ENCODE measurements at places on chromosomes 2 and 18.

DNA sequence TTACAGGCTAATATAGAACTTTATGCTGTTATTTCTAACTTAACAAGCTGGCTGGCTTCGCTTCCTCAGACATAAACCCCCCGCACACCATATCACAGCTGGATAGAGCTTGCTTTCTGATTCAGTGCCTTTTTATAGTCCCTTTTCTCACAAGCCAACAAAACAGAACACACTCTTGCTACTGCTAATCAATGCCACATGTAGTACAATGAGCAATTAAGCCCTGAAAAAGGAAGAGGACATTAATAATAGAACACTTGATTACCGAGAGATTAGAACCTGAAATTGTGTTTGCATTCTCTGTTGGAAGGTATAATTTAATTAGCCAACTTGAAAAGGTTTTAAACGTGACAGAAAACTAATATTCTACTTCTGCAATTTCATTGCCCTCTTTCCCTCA is 267.7 kb upstream of the CYRIA start:
- DNase-seq = no peak

- no peak for DNase-seq
Measured at GRCh38 chr2:43333101-43333655, 106.8 kb upstream of the ZFP36L2 start.

DNA sequence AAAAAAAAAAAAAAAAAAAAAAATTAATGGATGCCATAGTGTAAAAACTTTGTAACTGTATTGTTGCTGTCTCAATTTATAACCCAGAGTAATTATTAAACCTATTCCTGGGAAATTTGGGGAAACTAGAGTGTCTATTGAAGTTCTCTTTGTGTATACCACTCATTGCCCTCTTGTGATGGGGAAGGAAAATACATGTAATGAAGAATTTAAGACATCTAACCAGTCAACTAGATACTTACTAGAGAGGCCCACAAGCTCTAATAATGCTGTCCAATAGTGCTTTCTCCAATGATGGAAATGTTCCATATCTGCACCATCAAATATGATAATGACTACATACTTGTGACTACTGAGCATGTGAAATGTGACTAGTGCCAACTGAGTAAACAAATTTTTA is 168.5 kb upstream of the SLC39A10 start:
- no peak for DNase-seq

- peak; percentile 4 for DNase-seq
Measured at GRCh38 chr18:9530226-9531009, 55.1 kb downstream of the RALBP1 start.

DNA sequence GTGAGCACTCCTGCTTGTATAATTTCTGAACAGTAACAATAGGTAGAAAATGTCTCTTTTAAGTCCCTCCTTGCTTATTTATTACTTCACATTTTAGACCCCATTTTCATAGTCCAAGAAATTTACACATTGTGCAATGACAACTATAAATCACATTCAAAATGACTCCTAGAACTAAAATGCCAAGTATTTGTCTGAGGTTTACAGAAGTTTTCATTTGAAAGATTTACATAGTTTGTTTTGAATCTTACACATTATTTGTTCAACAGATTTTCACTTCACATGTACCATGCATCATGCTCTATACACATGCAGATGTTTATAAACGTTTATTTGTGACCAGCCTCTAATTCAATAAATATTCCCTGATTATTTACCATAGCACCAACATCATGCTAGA is 15.7 kb upstream of the TRIB2 start:
- DNase-seq = no peak

DNA sequence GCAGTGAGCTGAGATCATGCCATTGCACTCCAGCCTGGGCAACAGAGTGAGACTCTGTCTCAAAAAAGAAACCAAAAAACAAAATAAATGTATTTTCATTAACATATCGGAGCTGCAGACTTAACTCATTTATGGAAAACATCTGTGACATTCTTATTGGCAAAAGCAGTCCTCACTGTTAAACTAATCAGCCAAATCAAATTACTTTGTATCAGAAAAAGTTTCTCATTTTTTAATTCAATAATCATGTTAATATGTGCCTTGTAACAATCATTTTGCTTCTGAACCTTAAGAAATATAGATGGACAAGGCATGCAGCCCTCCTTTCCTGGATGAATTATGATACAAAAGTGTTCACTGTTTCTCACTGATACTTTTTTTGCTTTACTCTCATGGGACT is 18.0 kb upstream of the TP53I3 start:
- no peak for DNase-seq

DNA sequence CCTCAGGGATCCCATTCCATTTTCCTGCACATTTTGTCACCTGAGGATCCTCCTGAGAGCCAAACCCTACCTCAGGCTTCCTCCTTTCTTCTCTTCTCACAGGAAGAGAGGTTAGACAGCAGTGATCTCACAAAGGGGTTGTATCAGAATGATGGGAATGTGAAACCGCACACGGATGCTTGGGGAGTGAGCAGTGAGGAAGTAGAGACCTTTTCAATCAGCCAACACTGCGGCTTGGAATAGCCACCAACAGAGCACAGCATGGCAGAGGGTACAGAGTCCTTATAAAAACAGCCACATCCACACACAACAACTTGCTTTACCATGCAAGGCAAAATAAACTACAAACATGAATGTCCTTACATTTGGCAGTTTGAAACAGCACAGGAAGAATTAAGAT is 8.7 kb downstream of the TMEM182 start:
- no peak for DNase-seq

DNA sequence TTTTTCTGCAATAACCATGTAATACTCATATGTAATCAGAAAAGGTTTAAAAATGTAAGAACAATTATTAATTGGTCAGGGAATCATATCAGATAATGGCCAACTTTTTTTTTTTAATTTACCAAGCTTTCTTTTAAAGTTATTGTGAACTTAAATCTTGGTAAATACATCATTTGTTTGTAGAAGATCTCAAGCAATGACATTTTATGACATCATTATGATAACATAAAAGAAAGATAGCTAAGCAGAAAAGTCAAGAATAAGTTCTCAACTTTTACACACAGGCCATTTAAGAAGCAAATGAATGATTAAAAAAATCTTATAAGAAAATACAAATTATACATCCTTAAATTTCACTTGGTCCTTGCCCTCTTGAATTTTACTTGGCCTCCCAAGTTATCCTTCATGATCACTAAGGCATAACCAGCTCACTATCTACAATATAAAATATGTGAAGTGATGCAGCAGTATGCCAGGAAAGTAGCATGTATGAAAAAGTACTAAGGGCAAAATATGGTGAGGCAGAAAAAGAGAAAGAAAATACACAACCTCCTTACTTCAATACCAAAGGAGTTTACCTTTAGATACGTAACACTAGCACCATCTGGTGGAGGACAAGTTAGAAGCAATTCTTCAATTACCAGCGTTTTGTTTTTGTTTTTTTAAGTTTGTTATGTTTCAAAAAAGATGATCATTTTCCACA is 116.6 kb downstream of the SRBD1 start:
- DNase-seq = peak; percentile 32

GRCh38 chr2:40373111-40373510 is 78.8 kb downstream of the SLC8A1 start:
- DNase-seq = no peak

DNA sequence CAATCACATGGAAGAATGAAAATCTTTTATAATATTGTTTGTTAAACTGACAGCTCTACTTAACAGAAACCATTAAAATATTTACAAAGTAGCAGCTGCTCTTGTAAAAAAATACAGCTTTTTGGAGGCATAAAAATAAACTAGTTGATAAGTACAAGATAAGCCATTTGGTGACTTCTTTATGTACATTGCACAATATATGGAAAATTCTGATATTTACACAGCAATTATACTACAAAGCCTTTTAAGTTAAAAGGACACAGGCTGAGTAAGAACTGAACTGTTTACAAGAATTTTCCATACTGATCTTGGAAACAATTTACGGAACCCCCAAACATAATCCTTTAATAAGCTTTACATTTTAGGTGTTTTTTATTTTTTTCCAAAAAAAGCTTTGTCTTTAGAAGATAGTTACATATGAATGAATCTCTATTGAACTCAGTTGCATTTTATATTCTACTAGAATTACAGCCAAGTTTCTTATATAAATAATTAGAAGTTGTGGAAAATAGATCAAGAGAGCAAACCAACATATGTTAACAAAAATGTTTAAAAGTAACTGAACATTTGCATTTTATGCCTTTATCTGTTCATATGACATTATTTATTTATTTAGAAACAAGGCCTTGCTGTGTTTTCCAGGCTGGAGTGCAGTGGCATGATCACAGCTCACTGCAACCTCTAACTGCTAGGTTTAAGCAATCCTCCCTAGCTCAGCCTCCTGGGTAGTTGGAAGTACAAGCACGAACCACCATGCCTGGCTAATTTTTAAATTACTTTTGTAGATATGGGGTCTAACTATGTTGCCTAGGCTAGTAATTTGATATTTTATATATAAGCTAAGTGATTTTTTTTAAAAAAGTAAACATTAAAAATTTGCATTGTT is 142.5 kb downstream of the OTX1 start:
- no peak for DNase-seq

DNA sequence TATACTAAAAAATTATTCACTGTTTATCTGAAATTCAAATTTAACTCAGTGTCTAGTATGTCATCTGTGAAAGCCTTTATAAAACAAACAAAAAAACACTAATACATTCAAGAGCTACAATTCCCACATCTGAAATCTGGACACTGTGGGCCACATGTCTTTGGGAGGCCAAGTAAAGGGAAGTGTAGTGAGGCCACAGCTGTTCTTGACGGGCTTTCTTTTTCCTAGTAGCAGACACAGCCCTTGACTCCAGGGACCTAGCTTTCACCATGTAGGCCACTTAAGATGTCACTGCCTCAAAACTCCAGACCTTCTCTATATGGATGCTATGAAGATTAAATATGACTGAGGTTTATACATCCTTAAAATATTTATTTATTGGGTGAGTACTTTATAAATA is 91.1 kb downstream of the RBMS1 start:
- DNase-seq = no peak

- peak; percentile 8 for DNase-seq
Measured at GRCh38 chr2:137947728-137948336, 16.4 kb upstream of the HNMT start.

DNA sequence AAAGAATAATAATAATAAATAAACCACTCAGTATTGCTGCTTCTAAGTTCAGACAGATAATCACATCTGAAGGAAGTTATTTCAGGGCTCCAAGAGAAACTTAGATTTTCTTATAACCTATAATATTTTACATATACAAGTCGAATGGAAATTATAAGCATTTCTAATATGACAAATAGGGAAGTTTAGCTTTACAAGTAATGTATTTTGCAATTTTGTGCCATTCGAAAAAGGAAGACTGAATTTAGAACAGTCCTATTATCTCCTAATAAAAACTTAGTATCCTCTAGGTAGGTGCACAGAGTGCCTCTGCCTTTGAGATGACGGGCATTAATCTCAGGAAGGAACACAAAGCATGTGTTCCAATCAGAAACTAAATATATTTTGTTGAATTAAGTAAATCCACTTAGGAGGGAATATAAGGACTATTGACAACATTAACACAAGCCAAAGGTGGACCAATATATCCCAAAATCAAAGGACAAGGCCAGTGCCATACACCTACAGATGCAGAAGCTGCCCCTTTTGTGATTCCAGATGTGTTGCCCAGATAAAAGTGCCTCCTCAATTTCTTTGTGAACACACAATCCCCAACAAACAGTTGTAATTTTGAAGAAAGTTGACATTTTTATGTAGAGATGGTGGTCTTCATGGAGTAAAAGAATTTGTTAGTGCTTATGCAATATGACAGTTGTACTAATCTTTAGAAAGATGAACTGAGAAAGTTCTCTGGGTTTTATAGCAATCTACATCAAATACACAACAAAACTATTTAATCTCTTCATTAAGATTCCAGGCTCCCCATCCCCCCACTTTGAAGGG is 36.6 kb downstream of the PTCD3 start:
- no peak for DNase-seq

- DNase-seq = no peak
Measured at GRCh38 chr18:48756511-48757226, 194.1 kb downstream of the SMAD7 start.

- no peak for DNase-seq
Measured at GRCh38 chr18:58156516-58156915, 112.5 kb downstream of the NEDD4L start.

- no peak for DNase-seq
Measured at GRCh38 chr2:180607514-180608049, 372.8 kb upstream of the UBE2E3 start.

GRCh38 chr2:66441581-66442320 is 6.8 kb downstream of the MEIS1 start:
- no peak for DNase-seq

- DNase-seq = no peak
Measured at GRCh38 chr18:7146067-7146466, 28.5 kb upstream of the LAMA1 start.

- no peak for DNase-seq
Measured at GRCh38 chr2:8296306-8296705, 385.6 kb upstream of the ID2 start.

DNA sequence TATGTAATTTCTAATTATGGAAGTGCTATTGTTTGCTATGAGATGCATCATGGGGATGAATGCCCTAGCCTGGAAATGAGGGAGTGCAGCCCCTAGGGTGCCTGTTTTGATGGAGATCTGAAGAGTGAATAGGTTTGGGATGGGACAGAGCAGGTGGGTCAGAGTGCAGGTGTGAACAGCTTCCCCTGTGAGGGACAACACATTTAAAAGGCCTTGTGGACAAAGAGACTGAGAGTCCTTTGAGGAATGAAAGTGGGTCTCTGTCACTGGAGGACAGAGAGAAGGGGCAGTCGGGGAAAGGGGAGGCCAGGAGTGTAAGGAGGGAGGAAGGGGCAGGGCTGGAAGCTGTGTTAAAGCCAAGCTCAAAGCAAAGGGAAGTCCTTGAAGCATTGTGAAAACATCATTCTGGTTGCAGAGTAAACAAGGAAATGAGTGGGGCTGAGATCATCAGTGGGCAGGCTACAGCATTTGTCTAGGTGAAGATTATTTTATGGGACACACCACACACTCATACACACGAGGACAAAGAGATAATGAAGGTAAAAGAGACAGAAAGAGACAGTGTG is 877.6 kb downstream of the SLC4A3 start:
- no peak for DNase-seq

- no peak for DNase-seq
Measured at GRCh38 chr18:74146756-74147155, 878 bp downstream of the FBXO15 start.

DNA sequence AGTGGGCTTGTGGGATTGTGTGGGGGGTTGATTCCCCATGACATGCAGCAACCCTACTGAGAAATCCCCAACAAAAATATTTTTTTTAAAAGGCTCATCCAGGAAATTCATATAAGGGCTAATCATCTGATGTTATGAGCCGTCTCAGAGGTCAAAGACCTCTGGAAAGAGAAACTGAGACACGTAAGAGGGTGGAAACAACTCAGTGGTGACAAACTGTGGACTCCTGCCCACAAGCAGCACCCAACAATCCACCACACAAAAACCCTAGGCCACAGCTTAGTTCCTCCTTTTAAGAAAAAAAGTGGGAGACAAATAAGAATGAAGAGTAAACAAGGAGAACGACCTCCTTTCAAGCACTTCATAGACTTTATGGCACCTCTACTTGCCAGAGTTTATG is 1096.1 kb upstream of the NRXN1 start:
- DNase-seq = no peak

All from bone marrow (tissue), 2 donors.